ENCODE measurements at places on chromosomes 6 and 20.

- no peak for DNase-seq
Measured at GRCh38 chr6:168972128-168972527, 281.5 kb downstream of the THBS2 start.

DNA sequence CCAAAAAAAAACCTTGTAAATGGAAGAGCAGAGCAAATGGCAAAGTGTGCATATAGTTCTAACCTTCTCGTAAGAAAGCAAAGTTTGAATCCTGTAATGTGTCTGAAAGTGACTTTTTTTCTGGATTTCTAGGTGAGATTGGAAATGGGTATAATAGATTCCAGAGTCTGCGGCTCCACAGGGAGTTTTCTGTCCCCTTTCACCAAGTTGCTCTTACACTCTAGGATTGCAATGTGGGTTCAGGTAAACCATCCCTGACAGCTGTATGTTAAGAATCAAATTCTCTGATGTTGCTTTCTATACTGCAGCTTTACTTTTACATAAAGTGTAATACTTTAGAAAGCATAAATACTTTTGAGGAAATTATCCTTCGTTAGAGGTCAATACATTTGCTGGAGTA is 260.1 kb downstream of the PRL start:
- DNase-seq = no peak

DNA sequence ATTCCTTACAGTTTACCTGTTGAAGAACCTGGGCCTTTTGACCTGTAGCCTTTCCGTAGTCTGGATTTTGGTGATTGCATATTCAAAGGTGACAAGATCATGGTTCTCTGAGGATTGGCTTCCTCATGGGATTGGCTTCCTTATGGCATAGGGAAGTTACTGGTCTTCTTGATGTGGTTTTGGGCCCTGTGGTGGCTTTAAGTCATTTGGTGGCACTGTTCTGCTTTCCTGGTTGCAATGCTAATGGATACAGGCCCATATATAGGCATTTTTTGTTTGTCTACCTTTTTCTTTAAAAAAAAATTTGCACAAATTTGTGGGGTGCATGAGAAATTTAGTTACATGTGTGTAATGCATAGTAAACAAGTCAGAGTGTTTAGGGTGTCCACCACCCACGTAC is 185.7 kb downstream of the CDKAL1 start:
- no peak for DNase-seq

DNA sequence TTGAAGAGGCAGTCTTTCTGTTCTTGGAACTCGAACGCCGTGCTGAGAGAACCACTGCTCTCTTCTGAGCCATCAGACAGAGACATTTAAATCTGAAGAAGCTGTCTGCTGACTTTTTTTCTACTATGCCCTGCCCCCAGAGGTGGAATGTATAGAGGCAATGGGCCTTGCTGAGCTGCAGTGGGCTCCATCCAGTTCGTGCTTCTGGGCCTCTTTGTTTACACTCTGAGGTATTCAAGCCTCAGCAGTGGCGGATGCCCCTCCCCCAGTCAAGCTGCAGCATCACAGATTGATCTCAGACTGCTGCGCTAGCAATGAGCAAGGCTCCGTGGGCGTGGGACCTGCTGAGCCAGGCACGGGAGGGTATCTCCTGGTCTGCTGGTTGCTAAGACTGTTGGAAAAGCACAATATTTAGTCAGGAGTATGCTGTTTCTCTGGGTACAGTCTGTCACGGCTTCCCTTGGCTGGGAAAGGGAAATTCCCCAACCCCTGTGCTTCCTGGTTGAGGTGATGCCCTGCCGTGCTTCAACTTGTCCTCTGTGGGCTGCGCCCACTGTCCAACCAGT is 526.8 kb downstream of the CD109 start:
- no peak for DNase-seq

GRCh38 chr6:159357211-159357915 is 188.2 kb downstream of the FNDC1 start:
- no peak for DNase-seq

DNA sequence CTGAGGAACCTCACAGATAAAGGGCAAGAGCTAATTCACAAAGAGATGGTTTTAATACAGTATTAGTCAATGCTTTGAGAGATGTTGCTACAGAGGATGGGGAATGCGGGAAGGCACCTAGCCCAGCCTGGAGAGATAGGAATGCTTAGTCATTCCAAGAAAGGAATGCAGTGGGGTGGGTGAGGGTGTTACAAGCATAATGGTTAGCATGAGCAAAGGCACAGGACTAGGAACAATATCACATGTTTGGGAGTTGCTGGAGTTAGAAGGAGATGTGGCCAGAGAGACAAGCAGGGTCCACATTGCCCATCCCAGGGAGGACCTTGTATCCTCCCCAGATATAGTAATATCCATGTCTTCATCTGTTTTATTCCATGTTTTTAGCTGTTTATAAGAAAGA is 107.0 kb upstream of the OGFRL1 start:
- DNase-seq = no peak

DNA sequence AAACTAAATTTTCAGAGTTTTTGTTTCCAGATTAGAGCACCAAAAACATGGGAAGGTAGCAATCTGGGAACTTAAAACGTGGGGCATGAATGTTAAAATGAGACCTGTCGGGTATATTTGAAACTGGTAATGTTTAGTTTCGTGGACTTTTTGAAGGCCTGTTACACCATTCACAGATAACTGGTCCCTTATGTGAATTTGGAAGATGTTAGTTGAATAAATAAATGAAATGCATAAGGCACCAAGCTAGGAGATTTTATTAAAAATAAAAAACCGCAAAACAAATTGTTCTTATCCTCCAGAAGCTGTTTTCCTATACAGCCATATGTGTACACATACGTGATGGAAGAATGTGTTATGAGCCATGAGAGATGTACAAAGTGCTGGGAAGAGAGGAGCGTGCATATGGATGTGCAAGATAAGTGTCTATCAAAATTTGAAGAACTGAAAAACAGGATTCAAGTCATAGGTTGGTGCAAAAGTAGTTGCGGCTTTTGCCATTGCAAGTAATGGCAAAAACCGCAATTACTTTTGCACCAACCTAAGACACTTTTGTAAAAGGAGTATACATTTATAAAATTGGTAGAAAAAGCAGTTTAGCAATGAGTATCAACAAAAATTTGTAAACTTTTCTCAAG is 700 bp upstream of the MCUR1 start:
- no peak for DNase-seq

DNA sequence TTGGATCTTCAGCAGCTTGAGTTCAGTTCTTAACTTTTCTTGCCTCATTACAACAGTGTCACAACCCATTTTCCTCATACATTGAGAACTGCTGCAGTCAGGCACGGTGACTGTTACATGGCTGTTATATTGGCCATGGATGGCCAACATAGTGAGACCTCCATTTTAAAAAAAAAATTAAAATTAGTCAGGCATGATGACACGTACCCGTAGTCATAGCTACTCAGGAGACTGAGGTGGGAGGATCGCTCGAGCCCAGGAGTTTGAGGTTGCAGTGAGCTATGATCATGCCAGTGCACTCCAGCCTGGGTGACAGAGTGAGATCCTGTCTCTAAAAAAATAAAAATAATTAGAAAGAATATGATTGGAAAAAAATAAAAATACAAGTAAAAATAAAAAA is 9.9 kb upstream of the MMP24 start:
- DNase-seq = no peak

DNA sequence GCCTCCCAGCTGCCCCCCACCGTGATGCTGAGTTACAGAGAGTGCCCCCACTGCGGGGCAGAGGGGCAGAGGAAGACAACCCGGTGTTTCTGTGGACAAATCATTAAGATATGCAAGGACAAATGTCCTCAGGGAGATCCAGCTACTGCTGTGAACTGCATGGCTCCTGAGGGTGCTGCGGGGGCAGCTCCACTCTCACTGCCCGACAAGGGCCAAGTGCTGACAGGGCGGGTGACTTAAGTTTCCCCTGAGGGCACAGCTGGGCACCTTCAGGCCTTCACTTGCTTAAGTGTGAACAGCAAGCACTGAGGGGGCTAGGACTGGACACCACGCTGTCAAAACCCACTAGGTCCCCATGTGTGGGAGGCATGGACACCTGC is 26.2 kb upstream of the TCFL5 start:
- no peak for DNase-seq

DNA sequence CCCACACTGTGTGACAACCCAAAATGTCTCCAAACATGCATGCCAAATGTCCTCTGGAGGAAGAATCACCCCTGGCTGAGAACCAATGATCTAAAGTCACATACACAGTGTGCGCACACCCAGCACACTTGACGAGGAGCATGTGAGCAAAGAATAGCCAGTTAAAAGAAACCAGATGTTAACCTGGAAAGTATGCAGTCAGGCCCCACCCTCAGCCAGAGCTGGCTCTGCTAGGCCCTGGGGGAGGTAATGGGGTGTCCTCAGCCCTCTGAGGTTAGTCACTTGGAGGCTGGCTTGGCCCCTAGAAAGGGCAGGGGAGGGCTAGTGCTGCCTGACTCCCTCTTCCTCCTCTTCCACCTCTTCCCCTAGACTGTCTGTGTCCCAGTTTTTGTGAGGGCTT is 15.2 kb upstream of the GUCA1A start:
- DNase-seq = no peak

- peak; percentile 82 for DNase-seq
Measured at GRCh38 chr20:47258745-47259695, 97.5 kb downstream of the ZMYND8 start.

- DNase-seq = no peak
Measured at GRCh38 chr6:2980465-2980855, 9.1 kb upstream of the SERPINB6 start.

- no peak for DNase-seq
Measured at GRCh38 chr6:167804281-167805013, 22.3 kb upstream of the AFDN start.

DNA sequence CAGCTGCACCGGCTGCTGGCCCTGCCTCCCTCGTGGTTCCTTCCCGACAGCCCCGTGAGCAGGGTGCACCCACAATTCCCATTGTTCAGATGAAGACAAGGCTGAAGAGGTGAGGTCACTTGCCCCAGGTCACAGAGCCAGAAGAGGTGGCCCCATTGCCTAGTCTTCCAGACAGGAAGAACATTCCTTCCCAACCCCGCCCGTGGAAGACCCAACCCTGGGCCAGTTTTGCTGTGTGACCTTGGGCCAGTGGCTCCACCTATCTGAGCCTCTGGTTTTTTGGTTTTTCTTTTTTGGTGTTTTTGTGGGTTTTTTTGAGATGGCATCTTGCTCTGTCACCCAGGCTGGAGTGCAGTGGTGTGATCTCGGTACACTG is 61.7 kb downstream of the RIPOR3 start:
- no peak for DNase-seq

- DNase-seq = no peak
Measured at GRCh38 chr20:42024653-42025052, 406.5 kb upstream of the CHD6 start.

DNA sequence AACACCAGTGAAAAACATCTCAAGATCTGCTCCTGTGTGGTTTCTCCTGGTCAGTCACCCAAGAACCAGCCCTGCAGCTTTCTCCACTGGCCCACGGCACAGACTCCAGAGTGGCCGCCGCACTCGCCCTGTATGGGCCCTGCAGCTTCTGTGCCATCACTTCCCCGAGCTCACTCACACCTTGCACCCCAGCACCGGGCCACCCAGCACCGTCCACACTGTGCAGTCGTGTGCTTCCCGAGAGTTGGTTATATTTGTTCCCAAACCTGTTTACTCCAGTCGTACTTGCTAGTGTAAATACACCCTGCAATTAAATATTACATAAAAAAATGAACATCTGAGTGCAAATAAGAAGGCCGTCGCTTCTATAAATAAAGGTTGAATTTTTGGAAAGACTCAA is 341.7 kb downstream of the CDH26 start:
- DNase-seq = no peak

DNA sequence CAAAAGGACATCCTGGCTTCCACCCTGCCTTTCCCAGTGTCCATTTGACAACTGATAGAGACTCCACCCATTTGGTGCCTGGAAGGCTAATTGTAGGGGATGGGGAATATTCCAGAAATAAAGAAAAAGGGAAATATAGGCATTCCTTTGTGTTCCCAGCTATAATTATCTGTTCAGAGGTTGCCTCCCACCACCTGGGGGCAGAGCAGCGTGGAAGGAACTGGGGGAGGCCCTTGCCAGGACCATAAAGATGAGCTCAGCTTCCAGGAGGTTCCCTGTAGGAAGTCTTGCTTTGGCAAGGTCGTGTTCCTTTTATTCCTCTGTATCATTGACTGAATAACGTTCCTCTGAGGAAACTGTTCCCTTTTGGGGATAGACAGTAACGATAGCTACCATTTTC is 214.7 kb downstream of the TFAP2C start:
- DNase-seq = no peak

GRCh38 chr6:161210857-161211256 is 63.0 kb downstream of the AGPAT4 start:
- DNase-seq = no peak

- no peak for DNase-seq
Measured at GRCh38 chr6:124670801-124671200, 291.4 kb upstream of the RNF217 start.

- no peak for DNase-seq
Measured at GRCh38 chr6:100161782-100162365, 167.9 kb upstream of the MCHR2 start.

GRCh38 chr20:21521596-21522480 is 8.0 kb upstream of the NKX2-2 start:
- DNase-seq = no peak

DNA sequence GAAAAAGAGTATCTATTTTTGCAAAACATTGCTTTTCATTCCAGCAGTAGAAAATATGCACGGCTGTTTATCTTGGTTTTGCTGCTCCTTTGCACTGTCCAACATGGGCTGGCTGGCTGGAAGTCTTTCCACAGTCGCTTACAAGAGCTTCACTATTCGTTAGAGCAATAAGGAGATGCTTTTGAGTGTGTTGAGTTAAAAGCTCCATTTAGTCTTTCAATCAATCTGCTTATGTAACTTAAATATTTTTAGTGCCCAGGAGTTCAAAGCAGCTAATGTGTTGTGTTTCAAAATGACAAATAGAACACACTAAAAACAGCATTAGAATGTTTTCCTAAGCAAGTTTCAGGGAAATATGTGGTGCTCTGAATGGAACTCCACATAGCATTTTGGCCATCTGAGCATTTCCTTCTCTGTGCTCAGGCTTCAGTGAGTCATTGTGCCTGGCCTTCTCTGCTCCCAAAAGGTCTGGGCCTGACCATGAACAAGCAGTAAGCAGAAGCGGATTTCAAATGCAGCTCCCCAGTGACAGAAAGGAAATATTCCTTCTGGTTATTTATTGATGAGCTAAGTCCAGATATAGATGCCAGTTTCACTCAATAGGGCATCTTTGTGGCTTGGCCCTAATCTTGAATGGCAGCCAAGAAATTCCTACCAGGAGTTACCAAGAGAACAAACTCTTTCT is 580.3 kb downstream of the TENT5A start:
- DNase-seq = no peak

GRCh38 chr20:20680991-20681508 is 31.4 kb downstream of the RALGAPA2 start:
- DNase-seq = no peak
